ENCODE measurements at places on chromosomes 12 and 14. TPM values are rescaled to one million over a fixed set of nuclear protein-coding genes. Genes with fewer than 3 reads are reported as not detected.

The AKAP5 gene
- polyA plus RNA-seq: 6.9 TPM

The SYNDIG1L gene
- polyA plus RNA-seq: not detected

The CD163L1 gene
- 16.2 TPM for polyA plus RNA-seq

DNA sequence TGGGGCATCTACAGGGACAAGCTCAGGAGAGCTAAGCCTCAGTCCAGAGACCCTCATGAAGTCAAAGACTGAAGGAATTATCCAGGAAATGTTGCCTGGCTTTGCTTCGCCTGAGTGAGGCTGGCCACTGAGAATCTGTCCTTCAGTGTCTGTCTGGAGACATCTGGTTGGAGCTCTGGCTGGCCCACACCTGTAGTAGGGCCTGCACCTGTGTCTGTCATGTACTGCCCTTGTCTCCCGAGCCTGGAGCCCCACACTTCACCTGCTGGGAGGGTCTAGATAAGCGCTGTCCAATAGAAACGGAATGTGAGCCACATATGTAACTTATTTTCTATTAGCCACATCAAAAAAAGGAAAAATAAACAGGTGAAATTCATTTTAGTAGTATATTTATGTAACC lies 9.9 kb upstream of the HDAC7 start:
- H3K27me3 ChIP-seq: no peaks in the 10 kb centered on the region
- H3K27ac ChIP-seq: peak overlapping the region; percentile 21
- no peaks in the 10 kb centered on the region for H3K4me1 ChIP-seq
- no peak overlapping the region for H3K4me3 ChIP-seq
- no peaks in the 10 kb centered on the region for H3K36me3 ChIP-seq
- DNase-seq: no peak

DNA sequence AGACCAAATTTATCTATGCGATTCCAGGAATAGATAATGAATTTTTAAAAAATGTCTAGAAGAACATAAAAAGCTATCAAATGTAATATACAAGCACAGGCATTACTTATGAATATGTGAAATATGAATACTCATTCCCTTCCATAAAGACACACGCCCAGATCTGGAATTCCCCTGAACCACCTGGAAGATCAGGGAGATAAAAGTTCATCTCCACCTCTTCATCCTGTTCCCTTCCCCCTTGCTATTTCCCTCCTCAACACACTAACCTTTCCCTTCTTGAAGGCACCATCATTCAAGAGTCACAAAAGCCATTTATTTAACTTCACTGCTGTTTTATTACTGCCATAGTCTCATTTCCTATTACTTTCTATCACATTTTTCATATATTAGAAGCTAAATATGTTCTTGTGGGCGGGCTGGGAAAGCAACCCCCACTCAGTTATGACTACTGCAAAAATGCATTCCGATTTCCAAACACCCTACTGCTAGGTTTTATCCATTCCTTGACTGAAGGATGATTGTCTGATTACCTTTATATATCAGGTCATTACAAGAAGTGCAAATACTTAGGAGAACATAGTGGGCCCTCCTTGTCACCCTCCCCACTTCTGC lies 16.1 kb downstream of the FGD6 start:
- peak; percentile 23 for DNase-seq
- H3K4me1 ChIP-seq: peaks cover 10% of the 10 kb centered on the region
- H3K4me3 ChIP-seq: no peak overlapping the region
- no peak overlapping the region for H3K27ac ChIP-seq

GRCh38 chr12:3216097-3216496 lies 138.9 kb downstream of the TSPAN9 start:
- H3K27ac ChIP-seq: no peak overlapping the region
- H3K27me3 ChIP-seq: no peaks in the 10 kb centered on the region
- H3K4me1 ChIP-seq: no peaks in the 10 kb centered on the region

DNA sequence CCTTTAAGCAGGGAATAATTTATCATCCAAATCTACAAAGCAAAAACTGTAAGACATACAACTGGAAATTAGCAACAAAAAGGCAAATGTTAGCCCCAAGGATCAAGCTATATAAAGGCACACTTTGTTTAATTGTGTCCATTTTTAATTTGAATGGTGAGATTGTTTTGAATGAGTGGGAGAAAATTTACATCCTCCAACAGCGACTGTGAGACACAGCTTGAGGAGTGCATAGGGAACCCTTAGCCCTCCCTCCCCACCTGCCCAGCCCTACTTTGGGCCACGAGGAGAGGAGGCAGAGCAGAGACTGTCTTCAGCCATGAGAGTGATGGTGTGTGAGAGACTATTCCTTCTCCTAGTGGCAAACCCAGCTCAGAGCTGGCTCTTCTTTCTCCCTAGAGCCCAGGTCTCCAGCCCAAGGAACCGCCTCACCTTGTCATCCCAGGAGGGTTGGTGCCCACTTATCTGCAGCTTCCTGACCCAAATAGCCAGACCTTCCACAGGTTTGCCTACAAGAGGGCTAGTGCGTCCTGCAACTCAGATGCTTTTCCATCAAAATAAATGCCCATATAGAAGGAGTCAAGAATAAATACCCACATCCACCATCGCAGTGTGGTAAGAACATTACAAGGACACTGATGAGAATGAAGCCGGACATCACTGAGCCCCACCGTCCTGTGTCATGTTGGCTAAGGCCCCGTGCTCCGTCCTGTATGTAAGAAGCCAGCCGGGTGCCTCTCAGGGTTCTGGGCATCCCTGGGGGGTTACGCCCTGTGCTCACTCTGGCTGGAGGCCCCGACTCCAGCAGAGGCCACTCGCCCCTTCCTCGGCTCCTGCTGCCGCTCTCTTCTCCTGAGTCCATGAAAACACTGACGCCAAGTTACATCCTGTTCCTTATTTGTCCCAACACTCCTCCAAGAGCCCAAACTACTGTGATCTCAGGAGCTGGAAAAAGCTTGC lies 36.4 kb upstream of the C14orf180 start:
- no peak overlapping the region for H3K27ac ChIP-seq
- DNase-seq: no peak
- H3K27me3 ChIP-seq: no peaks in the 10 kb centered on the region
- no peak overlapping the region for H3K4me3 ChIP-seq
- H3K4me1 ChIP-seq: no peaks in the 10 kb centered on the region

GRCh38 chr12:496736-497135 lies 37.0 kb downstream of the B4GALNT3 start:
- H3K27me3 ChIP-seq: no peaks in the 10 kb centered on the region
- no peak overlapping the region for H3K4me3 ChIP-seq
- no peak overlapping the region for H3K27ac ChIP-seq
- no peaks in the 10 kb centered on the region for H3K4me1 ChIP-seq
- no peaks in the 10 kb centered on the region for H3K36me3 ChIP-seq
- no peak for DNase-seq

Data from small intestine (tissue), 16 donors.